ENCODE measurements at places on chromosomes 12 and 14.

DNA sequence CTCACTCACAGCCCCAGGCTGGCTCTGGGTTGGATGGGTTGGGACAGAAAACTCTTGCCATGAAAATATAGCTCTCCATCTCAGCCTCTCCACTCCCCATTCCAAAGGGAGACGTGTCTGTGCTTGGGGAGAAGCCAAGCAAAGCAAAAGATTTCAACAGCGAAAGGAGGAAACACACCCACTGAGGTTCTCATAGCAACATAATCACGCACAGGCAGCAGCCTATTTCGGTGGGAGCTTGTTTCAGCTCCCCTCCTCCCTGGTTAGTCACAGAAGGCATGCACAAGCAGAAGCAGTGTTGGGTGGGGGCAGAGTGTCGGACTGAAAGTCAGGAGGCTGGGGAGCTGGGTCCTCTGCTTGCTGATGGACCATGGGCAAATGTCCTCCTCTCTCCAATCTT is 1.9 kb upstream of the PRMT8 start:
- no peak for DNase-seq

- DNase-seq: no peak
Observed at GRCh38 chr12:15179672-15180071, 41.5 kb downstream of the RERG start.

DNA sequence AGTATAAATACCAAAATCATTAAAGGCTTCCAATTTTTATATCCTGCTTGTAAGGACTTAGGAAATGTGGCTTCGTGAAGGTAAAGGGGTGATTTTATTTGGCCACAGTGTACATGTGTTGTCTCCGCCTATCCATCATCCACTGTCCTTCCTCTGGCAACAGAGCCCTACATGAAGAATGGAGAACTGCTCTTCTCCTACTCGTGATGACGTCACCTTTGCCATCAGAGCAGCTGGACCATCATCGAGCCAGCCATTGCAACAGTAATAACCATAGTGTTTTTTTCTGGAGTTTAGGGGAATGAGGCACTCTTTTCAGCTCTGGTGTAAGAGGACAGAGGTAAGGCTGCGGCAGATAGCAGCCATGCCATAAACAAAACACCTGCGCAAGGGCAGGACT is 19.2 kb downstream of the ITPR2 start:
- no peak for DNase-seq

GRCh38 chr12:53617700-53618099 is 8.5 kb downstream of the ATF7 start:
- DNase-seq: no peak

GRCh38 chr12:47949441-47950341 is 13.7 kb upstream of the TMEM106C start:
- peak; percentile 63 for DNase-seq

DNA sequence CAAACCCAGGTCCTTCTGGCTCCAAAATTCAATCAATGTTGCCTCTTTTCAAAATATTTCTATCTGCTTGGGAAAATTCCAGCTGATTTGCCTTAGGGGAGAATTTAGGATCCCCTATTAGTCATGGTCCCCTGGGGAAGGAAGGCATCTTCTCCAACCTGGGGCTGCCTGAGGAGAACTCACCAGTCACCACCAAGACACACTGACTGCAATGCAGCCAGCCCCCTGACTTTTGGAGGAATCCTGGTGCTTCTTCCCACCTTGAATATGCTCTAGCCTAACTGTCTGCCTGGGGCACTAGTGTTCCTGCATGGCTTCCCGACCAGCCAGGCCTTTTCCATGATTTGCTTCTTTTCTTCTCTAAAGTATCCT is 71.8 kb upstream of the BCL2L14 start:
- no peak for DNase-seq

DNA sequence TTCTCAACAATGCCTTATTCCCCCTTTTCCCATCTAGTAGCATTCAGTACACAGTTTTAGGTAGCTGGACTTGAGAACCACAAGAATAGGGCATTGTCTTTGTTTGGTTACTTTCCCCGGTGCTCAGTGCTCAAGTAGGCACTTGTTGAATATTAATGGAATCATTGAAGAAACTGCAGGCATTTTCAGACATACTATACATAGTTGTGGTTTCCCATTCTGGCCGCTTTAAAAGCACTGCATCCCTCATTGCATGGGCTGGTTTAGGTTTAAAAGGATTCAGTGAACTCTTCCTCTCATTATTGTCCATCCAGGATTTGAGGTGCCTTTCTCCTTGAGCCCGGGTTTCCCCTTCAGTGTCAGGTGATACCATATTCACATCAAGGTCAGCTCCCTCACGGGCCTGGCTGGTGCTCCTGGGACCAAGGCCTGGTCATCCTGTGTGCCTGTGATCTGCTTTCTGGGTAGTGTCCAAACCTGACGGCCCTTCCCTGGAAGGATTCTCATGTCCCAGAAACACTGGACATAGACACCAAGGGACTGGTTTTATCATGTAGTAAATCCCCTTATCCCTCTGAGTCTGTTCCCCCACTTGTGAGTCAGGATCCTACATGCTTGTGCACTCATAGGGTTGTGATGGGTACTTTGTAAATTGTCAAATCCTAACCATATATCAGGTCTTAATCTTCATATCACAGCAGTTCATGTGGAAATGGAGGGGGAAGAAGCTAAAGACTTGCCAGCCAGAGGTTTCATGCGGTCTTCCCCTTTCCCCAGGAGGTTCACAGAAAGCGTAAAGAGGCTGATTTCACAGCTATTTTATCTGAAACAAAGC is 7.4 kb downstream of the TCP11L2 start:
- DNase-seq: no peak

DNA sequence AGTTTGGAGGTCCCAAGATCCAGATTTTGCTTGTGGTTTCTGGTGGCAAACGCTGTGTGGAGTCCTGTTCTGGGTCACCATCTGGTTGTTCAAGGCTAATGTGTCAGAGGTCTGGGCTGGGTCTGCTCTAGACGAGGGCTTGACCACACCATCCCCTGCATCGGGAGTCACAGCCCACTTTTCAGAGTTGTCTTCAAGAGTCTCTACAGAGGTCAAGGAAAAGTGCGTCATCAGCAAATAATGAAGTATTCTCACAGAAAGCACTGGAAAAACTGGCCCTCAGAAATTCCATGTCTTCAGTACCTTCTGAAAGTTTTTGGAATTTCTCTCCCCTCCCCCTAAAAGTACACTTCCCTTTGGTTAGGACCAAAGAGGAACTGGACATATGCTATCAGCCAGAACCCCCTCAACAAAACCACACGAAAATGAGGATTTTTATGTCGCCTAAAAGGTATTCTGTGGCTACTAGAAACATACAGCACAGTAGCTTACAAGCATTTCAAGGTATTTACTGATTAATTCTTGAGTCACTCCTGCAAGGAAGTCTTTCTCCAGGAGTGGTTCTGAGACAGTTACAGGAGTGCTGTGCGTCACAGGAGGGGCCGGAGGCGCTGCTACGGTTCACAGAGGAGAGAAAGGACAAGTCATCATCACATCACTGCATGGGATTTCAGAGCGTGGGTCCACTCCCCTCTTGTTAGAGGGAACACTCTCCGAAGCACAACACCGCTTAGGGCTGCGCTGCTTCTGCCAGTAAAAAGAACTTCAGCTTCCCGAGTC is 35.4 kb downstream of the RAD52 start:
- no peak for DNase-seq

DNA sequence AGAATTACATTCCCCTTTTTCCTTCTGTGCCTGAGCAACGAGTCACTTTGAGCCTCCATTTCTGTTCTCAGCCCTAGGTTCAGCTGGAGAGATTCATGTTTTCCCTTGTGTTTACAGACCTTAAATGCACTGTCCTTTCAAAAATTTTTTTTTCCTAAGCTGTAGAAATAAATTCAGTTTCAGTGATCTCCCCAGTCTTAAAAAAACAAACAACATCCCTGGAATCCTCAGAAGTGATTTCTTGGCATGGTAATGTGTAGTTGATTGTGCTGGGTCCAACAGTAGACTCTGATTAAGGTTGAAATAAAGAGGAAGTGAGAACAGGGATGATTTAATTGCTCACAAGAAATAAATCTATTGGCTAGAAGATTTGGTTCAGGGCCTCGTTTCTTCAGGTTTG is 89.3 kb downstream of the NTN4 start:
- no peak for DNase-seq

GRCh38 chr14:101716956-101717662 is 44.4 kb upstream of the PPP2R5C start:
- DNase-seq: no peak
